Sciatic nerve (tissue), 2 donors: ENCODE measurements at places on chromosomes 7 and 10. TPM values are rescaled to one million over a fixed set of nuclear protein-coding genes. Genes with fewer than 3 reads are reported as not detected.

- DNase-seq, result no peak
These were observed 149.6 kb downstream of the TCF7L2 start for GRCh38 chr10:113099431-113100183.

GRCh38 chr10:119849944-119850343, 22.7 kb downstream of the MCMBP start:
- no peak for DNase-seq

DNA sequence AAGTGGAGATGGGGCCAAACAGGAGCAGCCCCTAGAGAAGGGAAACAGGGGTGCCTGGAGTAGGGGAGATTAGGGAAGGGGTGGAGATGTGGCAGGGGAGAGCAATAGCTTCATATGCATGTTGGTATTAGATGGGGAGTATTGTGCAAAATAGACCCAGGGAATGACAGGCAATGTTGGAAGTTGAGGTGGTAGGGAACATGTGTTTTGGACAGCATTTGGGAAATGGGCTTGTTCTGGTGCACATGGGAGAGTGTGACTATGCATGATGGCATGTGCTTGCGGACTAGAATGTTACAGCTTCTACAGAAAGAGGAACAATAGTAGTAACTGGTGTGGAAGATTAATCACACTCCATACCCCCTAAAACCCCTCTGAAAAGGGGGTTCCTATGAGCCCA, 10.4 kb downstream of the PAX2 start:
- DNase-seq, result no peak

GRCh38 chr10:126420567-126421300, 32.5 kb upstream of the ADAM12 start:
- DNase-seq, result no peak

GRCh38 chr10:28381466-28381865, 78.6 kb upstream of the MPP7 start:
- no peak for DNase-seq

GRCh38 chr10:77873536-77874380, 52.8 kb downstream of the DLG5 start:
- DNase-seq, result no peak

DNA sequence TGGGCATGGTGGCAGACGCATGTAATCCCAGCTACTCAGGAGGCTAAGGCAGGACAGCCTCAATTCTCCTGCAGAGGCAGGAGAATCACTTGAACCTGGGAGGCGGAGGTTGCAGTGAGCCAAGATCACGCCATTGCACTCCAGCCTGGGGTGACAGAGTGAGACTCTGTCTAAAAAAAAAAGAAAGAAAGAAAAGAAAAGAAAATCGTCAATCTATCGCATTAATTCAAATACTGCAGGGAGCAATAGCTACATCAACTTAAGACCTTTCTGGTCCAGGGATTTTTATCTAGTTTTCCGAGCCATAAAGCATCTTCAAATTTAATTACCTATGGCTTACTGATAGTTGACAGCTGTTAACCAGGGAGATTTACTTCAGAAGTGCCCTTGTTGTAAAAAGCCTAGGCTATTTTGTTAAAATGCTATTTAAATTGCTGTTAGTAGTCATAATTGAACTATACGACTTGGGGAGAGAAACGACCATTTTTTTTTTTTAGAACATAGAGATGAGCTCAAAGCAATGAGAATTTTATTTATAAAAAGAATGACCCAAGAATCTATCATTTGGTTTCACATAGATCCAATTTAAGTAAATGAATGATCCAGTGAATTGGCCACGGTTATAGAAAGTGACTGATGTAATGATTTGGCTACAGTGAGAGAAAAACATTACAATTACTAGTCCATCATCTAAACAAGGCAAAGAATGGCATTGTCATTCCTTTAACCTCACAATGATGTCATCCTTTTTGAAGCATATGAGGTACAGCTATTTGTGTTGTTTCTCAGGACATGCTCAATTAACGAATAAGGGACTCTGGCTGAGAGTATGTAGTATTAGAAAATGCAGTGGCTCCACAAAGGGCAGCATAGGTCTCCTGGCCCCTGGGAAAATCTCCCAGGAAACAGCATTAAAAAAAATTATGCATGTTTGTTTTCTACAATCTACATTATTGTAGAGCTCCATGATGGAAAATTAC, 85.3 kb downstream of the SEMA3C start:
- DNase-seq, result no peak

DNA sequence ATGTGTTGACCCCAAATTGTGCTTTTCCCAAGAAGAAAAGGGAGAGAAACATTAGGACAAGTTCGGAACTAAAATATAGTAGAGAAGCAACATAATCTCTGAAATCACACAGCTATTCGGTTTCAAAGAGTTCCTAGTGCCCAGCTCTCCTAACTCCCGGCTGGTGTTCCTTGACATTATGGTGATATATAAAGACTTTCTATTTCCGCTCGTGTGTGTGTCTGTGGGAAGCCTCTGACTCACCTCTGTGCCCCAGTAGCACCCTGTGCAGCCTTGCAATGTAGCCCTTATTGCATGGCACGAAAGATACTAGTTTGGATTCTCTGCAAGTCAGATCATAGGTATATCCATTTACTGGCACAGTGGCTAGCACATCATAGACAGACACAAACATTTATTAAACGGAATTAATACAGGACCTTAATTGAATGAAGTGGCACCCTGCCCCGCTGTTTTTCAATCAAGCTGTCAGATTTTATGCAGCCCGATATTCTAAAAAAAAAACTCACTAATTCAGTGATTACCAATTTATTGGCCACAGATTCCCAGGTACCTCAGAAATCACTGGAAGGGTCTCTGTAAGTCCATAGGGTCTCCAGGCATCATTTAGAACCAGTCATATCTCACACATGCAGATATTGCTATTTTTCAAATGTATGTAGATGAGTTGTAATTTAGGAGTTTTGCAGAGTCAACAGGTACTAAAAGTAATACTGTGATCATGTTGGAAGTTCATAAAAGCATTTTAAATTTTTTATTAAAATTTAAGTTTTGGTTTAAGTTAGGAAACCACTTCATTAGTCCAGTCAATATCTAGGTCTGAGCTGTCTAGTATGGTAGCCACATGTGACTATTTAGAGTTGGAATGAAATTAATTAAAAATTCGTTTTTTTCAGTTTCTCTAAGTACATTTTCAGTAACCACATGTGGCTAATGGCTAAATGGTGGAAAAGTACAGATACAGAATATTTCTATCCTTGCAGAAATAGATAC, 43.3 kb downstream of the SFTPD start:
- no peak for DNase-seq

DNA sequence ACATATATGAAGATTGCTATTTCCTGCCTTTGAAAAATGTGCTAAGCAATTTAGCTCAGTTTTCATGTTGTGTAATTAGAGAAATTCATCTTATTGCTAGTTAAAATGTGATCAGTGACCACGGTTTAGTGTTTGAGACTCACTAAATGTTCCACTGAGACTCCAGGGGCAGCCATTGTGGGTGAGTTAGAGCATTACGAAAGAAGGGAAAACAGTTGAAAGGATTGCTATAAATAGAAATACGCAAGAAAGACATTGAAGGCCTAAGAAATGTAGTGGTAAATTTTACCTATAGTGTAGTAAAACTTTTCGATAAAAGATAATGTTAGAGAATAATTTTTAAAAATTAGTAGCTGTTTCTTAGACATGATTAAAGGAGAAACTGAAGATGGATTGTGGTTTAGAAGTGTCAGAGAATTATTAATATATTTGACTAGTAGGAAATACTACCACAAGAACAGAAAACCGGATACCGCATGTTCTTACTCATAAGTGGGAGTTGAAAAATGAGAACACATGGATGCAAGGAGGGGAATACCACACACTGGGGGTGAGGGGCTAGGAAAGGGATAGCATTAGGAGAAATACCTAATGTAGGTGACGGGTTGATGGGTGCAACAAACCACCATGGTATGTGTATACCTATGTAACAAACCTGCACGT, 394.5 kb downstream of the SEMA3D start:
- no peak for DNase-seq

DNA sequence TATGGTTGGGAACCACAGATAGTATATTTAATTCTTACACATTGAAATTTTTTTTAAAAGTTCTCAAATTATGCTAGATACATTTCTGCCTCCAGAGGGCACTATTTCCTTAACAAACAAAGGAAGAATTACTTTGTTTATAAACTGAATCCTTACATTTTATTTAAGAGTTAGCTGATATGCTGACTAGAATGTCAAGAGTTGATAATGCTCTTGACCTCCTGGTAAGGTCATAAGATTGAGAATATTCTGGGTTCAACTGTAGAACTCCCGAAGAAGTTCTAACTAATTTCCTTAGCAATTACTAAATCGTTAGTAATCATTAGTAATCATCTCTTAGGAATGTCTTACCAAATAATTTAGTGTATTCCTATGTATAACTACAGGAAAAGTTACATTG, 95.3 kb upstream of the CYP26C1 start:
- DNase-seq, result no peak

DNA sequence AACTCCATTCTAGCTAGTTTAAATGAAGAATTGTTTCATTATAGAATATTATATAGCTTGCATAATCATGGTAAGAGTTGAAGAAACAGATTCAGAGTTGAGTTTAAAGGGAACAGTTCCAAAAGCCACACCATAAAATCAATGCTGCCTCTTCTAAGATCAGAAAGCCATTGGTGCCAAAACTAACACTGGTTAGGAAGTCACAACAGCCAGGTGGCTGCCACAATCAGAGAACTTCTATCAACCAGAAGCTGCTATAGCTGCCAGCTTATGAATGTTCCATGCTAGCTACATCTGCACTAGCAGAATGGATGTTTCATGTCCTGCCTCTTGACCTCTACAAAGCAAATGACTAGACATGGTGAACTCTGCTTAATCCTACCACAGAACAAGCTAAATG, 583.1 kb upstream of the LRRN3 start:
- DNase-seq, result no peak

DNA sequence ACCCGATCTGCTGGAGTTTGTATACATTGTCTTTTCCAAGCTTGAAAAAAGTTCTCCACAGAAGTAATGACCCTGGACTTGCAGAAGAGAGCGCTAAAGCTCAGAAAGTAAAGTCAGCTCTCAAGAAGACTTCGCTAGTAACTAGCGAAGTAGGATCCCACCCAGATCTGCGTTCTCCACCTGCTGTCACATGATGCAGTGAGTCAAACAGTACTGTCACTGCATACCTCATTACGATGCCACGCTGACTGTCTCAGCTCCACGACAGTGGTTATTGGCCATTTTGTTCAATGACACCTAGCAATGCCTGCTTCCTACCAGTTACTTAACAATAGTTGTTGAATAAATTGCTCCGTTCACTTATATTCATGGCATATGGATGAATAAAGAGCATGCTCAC, 29.7 kb upstream of the SEC61G start:
- no peak for DNase-seq

DNA sequence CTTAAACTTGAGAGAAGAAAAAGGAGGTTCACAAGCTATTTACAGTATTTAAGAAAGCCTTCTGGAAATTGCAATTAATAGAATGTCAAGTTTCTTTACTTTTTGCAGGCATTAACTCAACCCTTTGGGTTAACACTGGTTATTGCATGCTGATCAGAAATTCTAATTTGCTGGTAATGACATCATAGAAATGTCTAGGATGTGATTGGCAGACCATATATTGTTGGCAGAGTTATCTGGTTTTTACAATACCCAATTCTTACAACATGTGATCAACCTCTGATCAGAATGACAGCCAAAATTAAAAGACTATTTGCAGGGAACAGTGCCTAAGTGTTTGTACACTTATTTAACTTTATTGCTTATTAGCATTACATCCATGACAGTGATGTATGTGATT, 1.6 kb upstream of the CASD1 start:
- DNase-seq, result no peak

GRCh38 chr10:108014145-108014901, 849.8 kb upstream of the SORCS1 start:
- DNase-seq, result no peak

- no peak for DNase-seq
These were observed 936.2 kb downstream of the CNTNAP2 start for GRCh38 chr7:147052818-147053217.

DNA sequence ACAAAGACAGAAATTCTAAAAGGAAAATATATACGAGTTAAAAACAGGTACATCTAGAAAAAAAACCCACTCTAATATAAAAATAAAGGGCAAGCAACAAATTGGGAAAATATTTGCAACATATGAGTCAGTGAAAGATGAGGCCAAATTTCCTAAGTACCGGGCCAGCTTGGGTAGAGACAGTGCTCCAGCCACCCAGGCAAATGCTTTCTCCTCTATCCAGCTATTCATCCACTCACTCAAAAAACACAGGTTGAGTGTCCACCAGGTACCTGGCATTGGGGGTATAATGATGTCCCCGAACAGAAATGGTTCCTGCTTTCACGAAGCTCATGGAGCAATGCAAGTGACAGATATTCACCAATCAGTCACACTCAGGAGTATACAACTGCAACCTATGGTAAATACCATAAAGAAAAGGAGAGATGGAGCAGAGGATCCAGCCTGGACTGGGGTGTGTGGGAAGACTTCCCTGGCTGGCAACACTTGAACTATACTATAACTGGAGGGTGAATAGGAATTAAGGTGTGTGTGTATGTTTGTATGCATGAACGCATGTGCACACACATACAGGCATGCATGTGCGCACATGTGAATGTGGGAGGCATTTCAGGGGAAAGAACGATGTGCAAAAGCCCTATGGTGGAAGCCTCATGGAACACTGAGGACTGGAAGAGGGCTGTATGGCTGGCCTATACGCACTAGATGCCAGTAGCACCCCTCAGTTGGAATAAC, 2.3 kb downstream of the ARHGAP22 start:
- no peak for DNase-seq

- no peak for DNase-seq
These were observed 1.8 kb upstream of the RPA3 start for GRCh38 chr7:7720193-7720592.

GRCh38 chr7:123140561-123140960, 59.2 kb downstream of the SLC13A1 start:
- DNase-seq, result no peak

DNA sequence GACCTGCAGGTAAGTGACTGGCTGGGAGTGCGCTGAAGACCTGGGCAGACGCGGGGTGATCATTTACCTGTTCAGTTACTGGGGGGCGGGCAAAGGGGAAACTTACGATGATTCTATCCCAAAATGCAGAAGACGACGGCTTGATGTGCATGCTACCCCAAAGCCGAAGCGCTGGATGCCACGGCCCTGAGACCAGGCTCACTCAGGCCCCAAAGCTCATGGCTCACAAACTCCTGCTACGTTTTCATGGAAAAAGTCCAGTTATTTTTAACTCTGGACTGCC, 200.6 kb downstream of the DIP2C start:
- DNase-seq, result no peak

IFIT1B gene
- total RNA-seq, result 6.3 TPM

CALML5 gene
- not detected for total RNA-seq

TRIP6 gene
- total RNA-seq, result 62.6 TPM

SLC18A3 gene
- not detected for total RNA-seq

PAPOLB gene
- 0.98 TPM for total RNA-seq

MBL2 gene
- total RNA-seq, result not detected

PMS2 gene
- 9.9 TPM for total RNA-seq

DYDC1 gene
- not detected for total RNA-seq

RTKN2 gene
- 0.22 TPM for total RNA-seq

ANK3 gene
- total RNA-seq, result 203 TPM

MACC1 gene
- total RNA-seq, result 0.98 TPM

GIMAP2 gene
- total RNA-seq, result 11.7 TPM

TFR2 gene
- 1.2 TPM for total RNA-seq

ATRNL1 gene
- total RNA-seq, result 5.6 TPM

RSPH10B gene
- total RNA-seq, result 0.27 TPM

ACTR3C gene
- total RNA-seq, result 3.3 TPM

GSAP gene
- 22.3 TPM for total RNA-seq

RHOBTB1 gene
- total RNA-seq, result 13.7 TPM
